ENCODE measurements at places on chromosomes 1 and 21.

DNA sequence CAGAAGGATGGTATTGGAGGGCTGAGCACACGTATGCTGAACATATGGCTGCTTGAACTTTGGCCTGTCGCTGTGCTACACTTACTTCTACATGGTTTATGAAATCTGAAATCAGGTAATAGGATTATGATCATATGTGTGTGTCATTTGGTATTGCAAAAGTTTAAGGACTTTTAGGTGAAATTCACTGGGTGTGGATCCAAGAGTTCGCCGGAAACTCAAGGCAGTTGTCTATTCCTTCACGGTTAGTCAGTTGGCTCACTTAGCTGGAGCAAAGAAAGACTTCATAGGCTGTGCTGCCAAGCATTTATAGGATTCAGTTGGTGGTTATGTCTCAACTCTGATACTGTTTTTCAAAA lies 927 bp downstream of the UAP1 start:
- no peak for DNase-seq

DNA sequence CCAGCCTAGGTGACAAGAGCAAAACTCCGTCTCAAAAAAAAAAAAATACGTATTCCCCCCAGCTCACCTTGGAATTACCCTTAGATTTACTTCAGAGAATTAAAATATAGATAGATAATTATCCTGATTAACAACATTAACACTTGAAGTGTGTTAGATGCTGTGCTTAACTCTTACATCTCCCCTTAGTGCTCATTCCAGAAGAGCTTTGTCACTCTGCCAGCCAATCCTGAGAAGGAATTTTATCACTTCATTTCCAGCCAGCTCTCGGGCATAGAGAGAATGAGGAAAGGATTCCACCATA lies 1.6 kb upstream of the SHC1 start:
- no peak for DNase-seq

DNA sequence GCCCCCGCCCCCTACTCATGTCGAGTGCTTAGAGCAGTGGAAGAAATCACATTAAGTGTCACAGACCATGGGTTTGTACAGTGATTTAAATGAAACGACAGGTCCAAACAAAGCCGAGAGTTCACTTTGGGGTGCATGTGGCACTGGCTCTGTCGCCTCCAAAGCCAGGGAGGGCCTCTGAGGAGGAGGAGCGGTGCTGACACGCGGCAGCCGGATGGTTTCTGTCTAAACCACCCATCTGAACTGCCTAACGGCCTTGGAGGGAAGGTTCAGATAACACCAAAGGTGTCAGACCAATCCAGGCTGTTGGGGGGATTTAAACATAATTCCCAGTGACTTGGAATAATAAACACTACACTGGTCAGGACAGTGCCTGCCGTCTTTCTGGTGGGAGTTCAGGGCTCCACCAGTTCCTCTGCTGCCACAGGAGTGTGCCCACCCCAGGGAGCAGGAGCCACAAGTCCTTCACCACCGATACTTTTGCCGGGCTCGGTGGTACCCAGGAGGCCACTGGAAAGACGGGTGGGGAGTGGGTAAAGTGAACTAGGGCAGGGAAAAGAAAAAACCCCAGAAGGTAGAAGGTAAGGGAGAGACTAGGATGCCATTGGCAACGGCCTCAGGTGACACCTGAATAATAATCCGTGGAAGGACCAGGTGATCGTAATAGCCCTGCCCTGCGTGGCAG lies 78.2 kb downstream of the SLC66A1 start:
- no peak for DNase-seq

- DNase-seq: no peak
Observed at GRCh38 chr1:16921391-16922185, at the start of gene CROCC. Gene CROCC (plus strand): TSS chr1:16921931. CDS start chr1:16922019, 88 bp downstream.

GRCh38 chr21:20646431-20647165 lies 351.6 kb upstream of the NCAM2 start:
- DNase-seq: no peak

DNA sequence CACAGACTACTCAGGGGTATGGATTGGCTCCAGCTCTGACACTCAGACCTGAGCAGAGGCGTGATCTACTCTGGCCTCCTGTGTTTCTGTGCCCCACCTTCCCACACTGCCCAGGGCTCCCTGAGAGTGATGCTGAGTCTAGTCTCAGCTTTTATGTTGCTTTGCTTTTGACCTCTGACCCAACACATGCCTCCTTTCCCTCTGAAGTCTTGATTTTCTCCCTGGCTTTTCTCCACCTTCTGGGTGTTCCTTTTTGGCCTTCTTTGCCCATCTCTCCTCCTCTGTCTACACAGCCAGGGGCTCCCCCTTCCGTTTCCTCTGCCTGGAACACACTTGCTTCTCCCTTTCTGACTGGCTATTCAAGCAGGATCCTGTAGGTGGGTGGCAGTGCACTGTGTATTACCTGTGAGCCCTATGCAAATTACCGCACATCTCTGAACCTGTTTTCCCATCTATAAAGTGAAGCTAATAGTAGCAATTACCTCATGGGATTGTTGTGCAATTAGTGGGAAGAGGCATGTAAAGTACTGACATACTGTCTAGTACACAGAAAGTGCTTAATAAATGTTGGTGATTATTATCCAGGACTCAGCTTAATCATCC lies 13.7 kb upstream of the MEX3A start:
- DNase-seq: no peak

GRCh38 chr1:17008208-17008855 lies 3.4 kb downstream of the ATP13A2 start:
- DNase-seq: no peak

DNA sequence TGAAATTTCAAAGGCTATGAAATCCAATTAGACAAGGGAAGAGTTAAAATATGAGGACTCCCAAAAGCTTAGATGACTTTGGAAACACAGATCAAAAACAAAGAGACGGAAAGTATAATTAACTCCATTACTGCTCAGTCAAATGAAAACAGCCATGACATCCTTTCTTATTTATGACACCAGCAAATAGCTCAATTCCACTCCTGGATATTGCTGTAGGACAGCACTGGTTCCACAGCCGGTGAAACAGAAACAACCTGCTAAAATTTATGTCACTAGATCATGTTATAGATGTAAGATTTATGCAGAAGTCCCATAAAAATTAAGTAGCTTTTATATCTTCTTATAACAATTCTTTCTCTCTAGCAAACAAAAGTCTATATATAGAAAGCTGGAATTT lies 65.6 kb upstream of the RRP15 start:
- no peak for DNase-seq

- DNase-seq: no peak
Observed at GRCh38 chr1:81238129-81238528, 562.6 kb upstream of the ADGRL2 start.

DNA sequence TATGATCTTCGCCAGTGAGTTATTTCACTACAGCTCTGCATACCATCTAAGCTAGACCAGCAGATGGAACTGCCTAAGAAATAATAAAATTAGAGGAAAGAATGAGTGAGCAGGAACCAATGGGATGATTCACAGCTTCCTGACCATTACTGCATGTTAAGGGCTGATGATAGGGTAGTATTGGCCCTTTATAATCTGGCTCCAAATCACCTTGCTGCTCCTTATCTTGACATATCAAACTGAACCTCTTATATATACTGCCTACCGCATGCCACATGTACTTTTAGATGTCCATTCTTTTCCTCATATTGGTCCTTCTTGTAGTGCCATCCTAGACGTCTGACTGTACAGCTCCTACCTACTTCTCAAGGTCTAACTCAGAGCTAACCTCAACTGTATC lies 524.4 kb downstream of the DPYD start:
- DNase-seq: no peak

- no peak for DNase-seq
Observed at GRCh38 chr1:48793863-48794262, 17.2 kb upstream of the BEND5 start.

- DNase-seq: no peak
Observed at GRCh38 chr1:190663962-190664361, 186.3 kb upstream of the BRINP3 start.

- no peak for DNase-seq
Observed at GRCh38 chr1:2428490-2428889, 16.1 kb upstream of the PEX10 start.

- DNase-seq: no peak
Observed at GRCh38 chr1:65150583-65151263, 2.7 kb downstream of the AK4 start.

DNA sequence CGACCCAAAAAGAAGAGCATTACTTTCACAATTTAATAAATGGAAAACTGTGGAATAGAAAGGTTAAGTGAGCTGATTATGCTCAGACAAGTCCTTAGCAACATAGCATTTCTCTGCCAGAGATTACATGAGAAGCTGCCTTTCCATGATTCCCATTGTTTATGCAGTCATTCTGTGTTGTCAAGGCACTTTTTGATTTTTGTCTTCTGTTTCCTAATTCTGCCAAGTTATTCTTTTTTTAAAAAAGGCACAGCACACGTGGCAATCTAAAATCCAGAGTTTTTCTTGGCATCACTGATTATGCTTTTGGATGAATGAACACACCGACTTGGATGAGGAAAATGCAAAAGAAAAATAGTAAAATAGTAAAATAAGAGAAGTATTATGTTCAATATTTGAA lies 185.0 kb downstream of the RGS7 start:
- no peak for DNase-seq

- DNase-seq: no peak
Observed at GRCh38 chr1:33130297-33130696, 49.3 kb downstream of the AZIN2 start.

DNA sequence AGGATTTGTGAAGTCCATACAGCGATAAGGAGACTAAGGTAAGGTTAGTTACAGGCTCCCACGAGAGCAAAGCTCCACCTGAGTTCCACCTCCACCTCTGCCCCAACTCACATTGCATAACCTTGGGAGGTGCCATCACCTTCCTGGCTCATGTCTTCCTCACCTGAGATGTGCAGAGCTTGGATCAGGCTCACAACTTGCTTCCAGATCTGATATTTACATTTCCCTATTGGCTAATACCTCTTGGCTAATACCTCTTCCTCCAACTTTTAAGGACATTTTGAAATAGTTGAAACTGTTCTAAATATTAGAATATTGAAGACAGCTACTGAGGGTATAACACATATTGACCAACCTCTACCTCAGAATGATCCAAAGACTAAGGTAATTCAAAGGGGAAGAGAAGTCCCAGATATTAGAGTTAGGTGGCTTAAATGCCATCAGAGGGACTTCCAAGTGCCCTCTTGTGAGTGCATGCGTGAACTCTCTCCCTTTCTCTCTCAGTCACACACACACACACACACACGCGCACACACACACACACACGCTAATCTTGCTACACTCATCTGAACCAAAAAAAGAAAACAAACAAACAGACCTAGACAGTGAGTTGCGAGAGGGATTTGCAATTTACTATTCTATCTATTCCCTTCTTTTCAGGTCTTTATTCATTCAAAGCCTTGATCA lies 134.3 kb downstream of the PLPP3 start:
- no peak for DNase-seq

DNA sequence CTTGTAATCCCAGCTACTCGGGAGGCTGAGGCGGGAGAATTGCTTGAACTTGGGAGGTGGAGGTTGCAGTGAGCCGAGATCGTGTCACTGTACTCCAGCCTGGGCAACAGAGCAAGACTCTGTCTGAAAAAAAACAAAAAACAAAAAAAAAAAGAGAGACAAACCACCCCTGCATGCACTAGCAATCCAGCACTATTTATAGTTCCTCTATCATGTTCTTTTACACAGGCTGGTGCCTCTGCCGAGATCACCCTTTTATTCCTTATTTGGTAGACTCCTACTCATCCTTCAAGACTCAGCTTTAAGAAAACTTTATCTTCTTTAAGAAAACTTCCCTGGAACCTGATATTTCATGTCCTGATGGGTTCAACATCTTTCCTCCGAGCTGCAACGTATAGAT lies 10.8 kb downstream of the FMO5 start:
- no peak for DNase-seq

DNA sequence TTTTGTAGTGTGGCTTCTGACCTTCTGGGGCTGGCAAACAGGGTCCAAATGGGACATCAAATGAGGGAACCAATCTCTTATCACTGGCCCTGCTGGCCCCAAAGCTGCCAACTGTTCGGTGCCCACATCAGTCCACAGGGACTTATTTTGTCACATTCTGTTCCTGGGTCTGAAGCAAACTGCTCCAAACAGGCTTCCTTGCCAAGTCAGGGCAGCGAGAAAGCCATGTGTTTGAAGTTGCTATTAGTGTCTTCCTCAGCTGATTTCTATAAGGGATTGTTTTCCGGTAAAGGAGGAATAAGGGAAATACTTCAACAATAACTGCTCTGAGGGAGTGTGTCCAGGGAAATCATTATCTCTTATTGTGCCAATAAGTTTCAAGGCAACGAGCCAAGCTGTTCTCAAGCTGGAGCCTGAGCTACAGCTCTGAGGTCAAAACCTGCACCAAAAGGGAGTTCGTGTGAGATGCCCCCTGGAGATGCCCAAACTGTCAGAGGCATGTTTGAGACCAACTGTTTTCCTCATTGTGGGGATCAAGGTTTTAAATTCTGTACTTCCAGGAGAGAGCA lies 381.4 kb upstream of the PROX1 start:
- DNase-seq: no peak

GRCh38 chr1:83827741-83828140 lies 171.2 kb downstream of the TTLL7 start:
- no peak for DNase-seq

DNA sequence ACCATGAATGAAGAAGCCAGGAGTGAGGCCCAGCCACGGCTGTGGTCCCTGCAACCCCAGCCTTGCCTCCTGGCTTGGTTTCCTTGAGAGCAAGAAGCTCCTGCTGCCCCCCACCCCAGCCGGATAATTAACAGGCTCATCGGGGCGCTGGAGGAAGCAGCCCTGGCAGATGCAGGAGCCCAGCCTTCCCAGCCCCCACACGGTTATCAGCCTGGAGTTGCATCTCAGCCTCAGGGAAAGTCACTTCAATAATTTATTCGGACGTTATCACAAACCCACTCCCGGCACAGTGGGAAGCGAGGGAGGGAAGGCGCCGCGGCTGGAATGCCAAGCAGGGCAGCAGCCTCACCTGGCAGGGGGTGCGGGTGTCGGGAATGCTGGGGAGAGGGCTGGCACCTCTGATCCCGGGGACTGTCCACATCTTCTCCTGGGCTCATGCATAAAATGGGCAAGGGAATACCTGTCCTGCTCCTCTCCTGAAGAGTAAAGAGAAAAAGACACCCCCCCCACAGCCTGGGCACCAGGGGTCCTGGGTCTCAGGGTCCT lies 43.3 kb upstream of the LRP8 start:
- no peak for DNase-seq

- no peak for DNase-seq
Observed at GRCh38 chr1:157198619-157199420, 60.6 kb upstream of the ETV3 start.

DNA sequence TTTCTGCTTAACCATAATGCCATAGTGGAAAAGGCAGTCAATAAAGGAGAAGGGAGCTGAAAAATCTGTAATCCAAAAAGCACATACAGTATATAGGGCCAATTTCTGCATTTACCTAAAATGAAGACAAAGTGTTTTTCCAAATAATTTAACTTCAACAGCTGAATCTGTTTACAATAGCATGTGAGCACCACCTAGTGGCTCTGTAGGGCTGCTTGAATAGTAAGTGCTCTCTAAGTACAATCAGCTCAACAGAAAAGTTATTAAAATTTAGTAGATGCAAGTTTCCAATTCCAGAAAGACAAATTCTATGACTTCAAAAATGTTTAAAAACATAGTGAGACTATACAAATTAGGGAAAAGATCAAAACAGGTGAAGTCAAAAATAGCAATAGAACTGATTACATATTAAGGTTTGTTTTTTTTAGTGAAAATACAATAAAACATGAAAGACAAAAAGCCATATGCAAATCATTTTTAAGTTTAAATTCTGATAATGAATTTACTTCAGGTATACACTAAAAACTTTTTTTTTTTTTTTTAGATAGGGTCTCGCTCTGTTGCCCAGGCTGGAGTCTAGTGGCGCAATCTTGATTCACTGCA lies 220.0 kb downstream of the SETD4 start:
- no peak for DNase-seq

All from stimulated activated CD8-positive, alpha-beta memory T cell treated with anti-CD3 and anti-CD28 coated beads, Interleukin-15, amount 100 ng/mL, for 24 hours (primary cell).